GM23338 (cell line): ENCODE measurements at places on chromosomes 1 and 21. TPM values are rescaled to one million over a fixed set of nuclear protein-coding genes. Genes with fewer than 3 reads are reported as not detected.

DNA sequence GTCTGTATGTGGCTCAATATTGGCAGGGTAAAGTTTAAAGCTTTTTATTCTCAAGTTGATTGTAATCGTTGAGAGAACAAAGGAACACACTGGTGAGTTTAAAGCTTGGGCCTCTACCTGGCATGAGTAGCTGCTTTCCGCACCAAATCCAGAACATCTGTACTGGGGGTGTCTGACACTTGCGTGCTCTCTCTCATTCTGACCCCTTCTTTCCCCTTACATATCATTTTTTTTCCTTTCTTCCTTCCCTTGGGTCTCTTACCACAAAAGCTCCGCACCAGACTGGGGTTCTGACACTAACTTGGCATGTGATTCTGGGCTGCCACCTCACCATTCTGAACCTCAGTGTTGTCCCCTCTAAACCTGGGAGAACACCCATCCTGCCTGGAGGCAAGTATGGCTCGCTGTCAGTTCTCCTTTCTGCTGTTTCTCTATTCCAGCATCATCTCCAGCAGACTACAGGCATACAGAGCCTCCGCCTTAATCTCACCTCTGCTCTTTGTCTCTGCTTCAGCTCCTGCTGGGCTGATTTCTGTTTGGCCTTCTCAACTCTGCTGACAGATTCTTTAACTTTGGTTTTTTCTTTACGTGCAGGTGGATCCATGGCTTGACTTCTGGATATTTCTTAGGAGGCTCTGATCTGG lies 859 bp upstream of the ERMAP start:
- peak overlapping the region; percentile 88 for H3K27ac ChIP-seq
- DNase-seq = no peak
- no peaks in the 10 kb centered on the region for H3K27me3 ChIP-seq
- H3K4me3 ChIP-seq = peak overlapping the region; percentile 84
- no peaks in the 10 kb centered on the region; the same call in 1 of the 2 replicates for H3K36me3 ChIP-seq

DNA sequence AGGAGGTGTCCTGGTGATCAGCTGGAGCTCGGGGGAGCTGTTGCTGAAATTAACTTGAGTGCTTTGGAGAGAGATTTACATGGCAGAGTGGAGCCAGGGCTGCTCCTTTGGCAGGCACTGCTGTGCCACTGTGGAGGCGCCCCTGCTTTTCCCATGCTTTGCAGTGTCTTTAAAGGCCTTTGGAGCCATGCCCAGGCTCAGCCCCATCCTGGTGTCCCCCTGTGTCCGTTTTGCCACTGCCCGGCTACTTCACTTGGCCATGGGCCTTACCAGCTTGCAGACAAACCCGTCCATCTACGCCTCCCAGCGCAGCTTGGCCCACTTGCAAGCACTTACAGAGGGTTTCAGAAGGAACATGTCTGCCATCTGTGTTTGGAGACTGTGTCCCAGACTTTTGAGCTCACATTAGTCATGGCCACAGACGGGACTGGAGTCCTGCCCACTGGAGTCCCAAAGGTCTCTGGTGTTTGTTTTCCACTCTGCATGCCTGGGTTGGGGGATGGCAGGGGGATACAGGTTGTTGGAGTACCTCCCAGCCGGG lies 18.2 kb upstream of the LAMTOR5 start:
- DNase-seq = no peak
- no peak overlapping the region for H3K4me3 ChIP-seq
- H3K27ac ChIP-seq = no peak overlapping the region
- H3K4me1 ChIP-seq = no peaks in the 10 kb centered on the region

DNA sequence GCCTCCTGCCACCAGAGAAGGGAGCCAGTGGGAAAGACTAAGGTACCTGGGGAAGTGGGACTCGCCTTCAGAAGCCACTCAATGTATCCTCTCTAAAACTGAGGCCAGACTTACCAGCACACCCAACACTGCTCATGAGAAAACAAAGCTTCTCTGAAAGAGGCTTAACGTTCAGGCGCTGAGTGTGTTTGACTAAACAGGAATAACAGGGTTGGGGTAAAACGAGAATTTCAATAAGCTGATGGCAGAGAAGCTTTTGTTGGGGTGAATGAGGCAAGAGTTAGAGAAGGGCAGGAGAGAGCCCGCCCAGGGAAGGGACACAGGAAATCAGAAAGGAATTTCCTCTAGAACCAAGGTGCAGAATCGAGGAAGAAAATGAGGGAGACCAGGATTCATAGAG lies 1.7 kb upstream of the SPRR3 start:
- H3K4me3 ChIP-seq = no peak overlapping the region
- no peak for DNase-seq
- no peaks in the 10 kb centered on the region for H3K36me3 ChIP-seq
- H3K27me3 ChIP-seq = no peaks in the 10 kb centered on the region

DNA sequence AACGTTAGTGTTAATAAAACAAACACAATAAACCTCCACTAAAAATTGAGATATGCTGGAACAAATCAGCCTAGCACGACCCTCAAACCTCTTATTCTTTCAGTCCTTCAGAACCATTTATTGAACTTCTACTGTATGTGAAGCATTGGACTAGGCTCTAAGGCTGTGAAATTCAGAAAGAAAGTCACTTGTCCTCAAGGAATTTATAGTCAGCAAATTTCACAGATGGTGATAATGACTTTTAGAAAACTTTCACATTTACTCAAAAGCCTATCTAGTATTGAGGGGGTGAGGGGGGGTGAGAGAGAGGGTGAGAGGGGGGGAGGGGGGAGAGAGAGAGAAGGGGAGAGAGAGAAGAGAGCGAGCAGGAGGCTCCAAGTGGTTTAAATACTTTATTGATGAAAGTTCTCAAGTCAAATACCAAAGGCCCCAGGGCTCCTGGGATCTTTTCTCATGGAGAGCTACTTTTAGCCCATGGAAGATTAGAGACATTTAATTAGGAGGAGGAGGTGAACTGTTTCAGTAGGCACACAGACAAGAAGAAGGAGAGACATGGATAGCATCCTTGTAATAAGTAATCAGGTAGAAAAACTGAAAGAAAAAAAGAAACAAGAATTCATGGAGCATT lies 66.3 kb upstream of the SSX2IP start:
- DNase-seq = peak; percentile 67
- H3K36me3 ChIP-seq = no peaks in the 10 kb centered on the region
- peaks cover 35% of the 10 kb centered on the region for H3K4me1 ChIP-seq
- H3K27ac ChIP-seq = no peak overlapping the region
- H3K4me3 ChIP-seq = 0 out of 2 replicates have a peak overlapping the region, but pooled peaks have one; percentile 3
- H3K27me3 ChIP-seq = no peaks in the 10 kb centered on the region

- DNase-seq = peak; percentile 81
- H3K36me3 ChIP-seq = peaks cover 5% of the 10 kb centered on the region; the same call in 1 of the 2 replicates
- peak overlapping the region; percentile 99; the same call in 1 of the 2 replicates for H3K27ac ChIP-seq
- H3K4me1 ChIP-seq = peaks cover 52% of the 10 kb centered on the region
- no peaks in the 10 kb centered on the region for H3K27me3 ChIP-seq
These were observed 23.2 kb downstream of the NUAK2 start for GRCh38 chr1:205298191-205298994.

- H3K4me3 ChIP-seq = no peak overlapping the region
- no peak overlapping the region for H3K27ac ChIP-seq
- no peaks in the 10 kb centered on the region for H3K36me3 ChIP-seq
- H3K27me3 ChIP-seq = peaks cover 31% of the 10 kb centered on the region
- peaks cover 48% of the 10 kb centered on the region for H3K4me1 ChIP-seq
These were observed 5.3 kb upstream of the ID3 start for GRCh38 chr1:23564529-23565122.

GRCh38 chr1:165965857-165966256 lies 138.4 kb downstream of the UCK2 start:
- no peak overlapping the region for H3K4me3 ChIP-seq
- DNase-seq = no peak
- no peaks in the 10 kb centered on the region for H3K36me3 ChIP-seq
- H3K27ac ChIP-seq = no peak overlapping the region
- H3K4me1 ChIP-seq = no peaks in the 10 kb centered on the region

DNA sequence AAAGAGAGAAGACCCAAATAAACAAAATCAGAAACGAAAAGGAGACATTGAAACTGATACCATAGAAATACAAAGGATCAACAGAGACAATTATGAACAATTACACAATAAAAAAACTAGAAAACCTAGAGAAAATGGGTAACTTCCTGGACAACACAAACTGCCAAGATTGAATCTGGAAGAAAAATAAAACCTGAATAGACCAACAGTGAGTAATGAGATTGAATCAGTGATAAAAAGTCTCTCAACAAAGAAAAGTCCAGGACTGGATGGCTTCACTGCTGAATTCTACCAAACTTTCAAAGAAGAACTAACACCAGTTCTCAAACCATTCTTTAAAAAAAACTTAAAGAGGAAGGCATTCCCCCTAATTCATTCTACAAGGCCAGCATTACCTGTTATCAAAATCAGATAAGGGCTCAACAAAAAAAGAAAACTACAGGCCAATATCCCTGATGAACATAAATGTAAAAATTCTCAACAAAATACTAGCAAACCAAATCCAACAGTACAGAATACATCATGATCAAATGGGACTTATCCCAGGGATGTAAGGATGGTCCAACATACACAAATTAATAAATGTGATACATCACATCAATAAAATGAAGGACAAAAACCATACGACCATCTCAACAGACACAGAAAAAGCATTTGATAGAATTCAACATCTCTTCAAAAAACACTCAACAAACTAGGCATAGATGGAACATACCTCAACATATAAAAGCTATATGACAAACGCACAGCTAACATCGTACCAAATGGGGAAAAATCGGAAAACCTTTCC lies 119.9 kb downstream of the ACBD6 start:
- no peaks in the 10 kb centered on the region for H3K4me1 ChIP-seq
- DNase-seq = no peak
- H3K27ac ChIP-seq = no peak overlapping the region
- H3K36me3 ChIP-seq = no peaks in the 10 kb centered on the region

- H3K27me3 ChIP-seq = peaks cover 98% of the 10 kb centered on the region
- peak within 1 kb of the TSS; percentile 57 for H3K4me3 ChIP-seq
- H3K4me1 ChIP-seq = peaks cover 27% of the 10 kb centered on the region
- H3K36me3 ChIP-seq = no peaks in the 10 kb centered on the region
These were observed at the start of gene WNT3A for GRCh38 chr1:228006786-228007048. TSS of gene WNT3A (plus strand) at chr1:228006998. CDS start at chr1:228007129, 131 bp downstream.

GRCh38 chr1:118337346-118337745 lies 152.3 kb upstream of the SPAG17 start:
- no peak overlapping the region for H3K4me3 ChIP-seq
- no peaks in the 10 kb centered on the region for H3K36me3 ChIP-seq
- no peaks in the 10 kb centered on the region for H3K4me1 ChIP-seq

GRCh38 chr1:44911026-44911425 lies 68.0 kb upstream of the PTCH2 start:
- H3K27me3 ChIP-seq = no peaks in the 10 kb centered on the region
- H3K27ac ChIP-seq = no peak overlapping the region
- no peaks in the 10 kb centered on the region for H3K36me3 ChIP-seq
- DNase-seq = no peak
- no peaks in the 10 kb centered on the region for H3K4me1 ChIP-seq
- no peak overlapping the region for H3K4me3 ChIP-seq

- H3K4me3 ChIP-seq = no peak overlapping the region
- H3K27me3 ChIP-seq = no peaks in the 10 kb centered on the region
- no peaks in the 10 kb centered on the region for H3K4me1 ChIP-seq
- no peak overlapping the region for H3K27ac ChIP-seq
- no peaks in the 10 kb centered on the region for H3K36me3 ChIP-seq
These were observed 46.2 kb downstream of the CDC7 start for GRCh38 chr1:91546876-91547275.

- no peak for DNase-seq
- no peak overlapping the region for H3K27ac ChIP-seq
- no peaks in the 10 kb centered on the region for H3K27me3 ChIP-seq
- peaks cover 34% of the 10 kb centered on the region for H3K36me3 ChIP-seq
- no peak overlapping the region for H3K4me3 ChIP-seq
These were observed 4.1 kb downstream of the PYCR2 start for GRCh38 chr1:225919906-225920305.

DNA sequence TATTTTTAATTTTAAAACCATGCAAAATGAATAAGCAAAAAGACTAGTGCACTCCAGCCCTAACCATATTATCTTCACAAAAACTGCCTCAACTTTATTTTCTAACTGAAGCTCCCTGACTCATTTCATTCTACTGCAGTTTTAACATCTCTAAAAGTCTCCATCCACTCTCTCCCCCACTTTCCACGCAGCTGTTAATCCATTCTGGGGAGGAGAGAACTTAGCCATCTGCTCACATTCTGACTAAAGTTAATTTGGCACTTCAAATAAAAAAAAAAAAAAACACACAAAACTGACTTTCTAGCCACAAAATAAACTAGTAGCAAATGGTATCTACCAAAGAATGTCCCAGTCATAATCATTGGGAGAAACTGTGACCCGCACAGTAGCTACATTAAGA lies 5.4 kb upstream of the MYBPHL start:
- H3K4me1 ChIP-seq = no peaks in the 10 kb centered on the region
- no peak overlapping the region for H3K27ac ChIP-seq
- no peak for DNase-seq
- H3K36me3 ChIP-seq = peaks cover 17% of the 10 kb centered on the region; the same call in 1 of the 2 replicates
- no peaks in the 10 kb centered on the region for H3K27me3 ChIP-seq

DNA sequence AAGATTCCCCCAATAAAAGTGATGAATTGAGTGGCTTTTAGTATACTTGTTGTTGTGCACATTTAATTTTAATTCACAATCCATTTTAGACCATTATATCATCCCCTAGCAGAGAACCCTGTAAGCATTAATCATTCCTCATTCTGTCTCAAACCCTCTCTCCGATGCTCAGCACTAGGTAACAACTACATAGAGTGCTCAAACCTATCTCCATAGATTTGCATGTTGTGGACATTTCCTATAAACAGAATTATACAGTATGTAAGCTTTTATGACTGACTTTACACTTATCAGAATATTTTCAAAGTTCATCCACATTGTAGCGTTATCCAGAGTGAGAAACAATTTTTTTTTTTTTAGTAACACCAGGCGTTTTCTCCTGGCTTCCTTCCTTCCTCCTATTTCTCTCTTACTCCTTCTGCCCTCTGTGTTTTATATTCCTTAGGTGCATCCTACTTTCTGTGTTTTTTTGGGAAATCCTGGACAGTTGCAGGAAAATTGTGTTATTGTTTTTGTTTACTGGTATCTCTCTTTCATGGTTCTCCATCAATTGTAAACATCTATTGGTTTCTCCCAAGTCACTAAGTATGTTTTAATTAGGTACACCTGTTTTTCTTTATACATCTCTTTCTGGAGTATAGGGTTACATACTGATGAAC lies 1528.0 kb upstream of the TPTE start:
- no peaks in the 10 kb centered on the region for H3K4me1 ChIP-seq
- H3K4me3 ChIP-seq = no peak overlapping the region
- peak; percentile 64 for DNase-seq
- H3K27ac ChIP-seq = no peak overlapping the region

GRCh38 chr21:30391492-30392025 lies 4.3 kb upstream of the KRTAP13-1 start:
- H3K4me3 ChIP-seq = no peak overlapping the region
- no peaks in the 10 kb centered on the region for H3K36me3 ChIP-seq
- no peak overlapping the region for H3K27ac ChIP-seq
- H3K4me1 ChIP-seq = no peaks in the 10 kb centered on the region

RCC1 gene
- total RNA-seq = 88.8 and 97.4 TPM in 2 replicates

NR5A2 gene
- 8.8 and 13.1 TPM in 2 replicates for total RNA-seq

VWA5B1 gene
- 0.70 and 1.0 TPM in 2 replicates for total RNA-seq

TSPEAR gene
- total RNA-seq = 0.35 TPM in 1 of 2 replicates, not detected in the other

RIIAD1 gene
- total RNA-seq = not detected in 2 replicates

C1orf116 gene
- total RNA-seq = 4.0 and 5.3 TPM in 2 replicates

AQP10 gene
- not detected in 2 replicates for total RNA-seq

CIART gene
- 6.6 and 9.3 TPM in 2 replicates for total RNA-seq

TMEM269 gene
- 0.45 TPM in 1 of 2 replicates, not detected in the other for total RNA-seq
